ENCODE measurements at places on chromosomes 13 and 19.

GRCh38 chr13:69389899-69390298 lies 717.7 kb upstream of the ATXN8OS start:
- DNase-seq = no peak

- DNase-seq = no peak
Measured at GRCh38 chr19:45905011-45905410, 2.6 kb upstream of the MYPOP start.

GRCh38 chr13:107580741-107581412 lies 634.5 kb downstream of the LIG4 start:
- no peak for DNase-seq

- DNase-seq = no peak
Measured at GRCh38 chr13:98875146-98875729, 102.6 kb downstream of the DOCK9 start.

DNA sequence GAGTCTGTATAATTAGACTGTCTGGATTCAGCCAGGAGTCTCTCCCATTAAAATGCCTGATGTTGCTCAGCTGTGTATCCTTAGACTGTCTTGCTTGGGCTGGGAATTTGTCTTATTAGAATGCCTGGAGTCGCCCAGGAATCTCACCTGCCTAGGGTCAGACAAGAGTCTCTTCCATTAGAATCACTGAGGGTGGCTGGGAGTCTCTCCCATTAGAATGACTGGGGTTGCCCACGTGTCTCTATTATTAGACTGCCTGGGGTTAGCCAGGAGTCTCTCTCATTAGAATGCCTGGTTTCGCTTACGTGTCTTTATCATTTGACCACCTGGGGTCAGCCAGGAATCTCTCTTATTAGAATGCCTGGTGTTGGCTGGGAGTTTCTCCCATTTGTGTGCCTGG lies 1450.0 kb downstream of the UQCRFS1 start:
- no peak for DNase-seq

DNA sequence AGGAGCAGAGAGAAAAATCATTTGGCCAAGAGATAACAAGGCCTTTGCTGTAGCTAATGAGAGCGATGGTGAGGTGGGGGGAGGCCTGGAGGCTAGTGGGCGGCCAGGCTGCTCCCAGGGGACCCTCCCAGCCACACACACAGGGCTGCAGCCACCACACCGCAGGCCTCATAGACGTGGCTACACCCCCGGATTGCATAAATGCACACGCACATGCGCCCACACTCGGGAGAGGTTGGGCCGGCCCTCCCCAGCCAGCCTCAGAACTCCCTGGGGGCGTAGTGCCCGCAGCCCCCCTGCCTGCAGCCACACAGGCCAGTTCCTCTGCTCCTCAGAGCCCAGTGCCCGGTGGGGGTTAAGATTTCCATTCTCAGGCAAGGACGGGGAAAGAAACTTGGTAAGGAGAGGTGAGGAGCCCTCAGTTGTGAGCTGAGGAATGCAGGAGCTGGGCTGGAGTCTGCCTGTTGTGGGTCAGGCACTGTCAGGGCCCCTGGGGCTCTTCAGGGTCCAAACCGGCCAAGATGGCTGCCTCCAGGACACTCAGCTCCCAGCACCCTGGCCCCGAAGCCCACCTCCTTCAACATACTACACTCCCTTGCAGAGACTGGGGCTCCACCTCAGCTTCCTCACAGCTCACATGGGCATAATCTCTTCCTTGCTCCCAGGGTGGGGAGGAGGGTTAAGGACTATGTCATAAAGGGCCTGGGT lies 8.0 kb downstream of the PTH2 start:
- DNase-seq = no peak

GRCh38 chr13:49436890-49437289 lies 7.0 kb downstream of the CAB39L start:
- no peak for DNase-seq

DNA sequence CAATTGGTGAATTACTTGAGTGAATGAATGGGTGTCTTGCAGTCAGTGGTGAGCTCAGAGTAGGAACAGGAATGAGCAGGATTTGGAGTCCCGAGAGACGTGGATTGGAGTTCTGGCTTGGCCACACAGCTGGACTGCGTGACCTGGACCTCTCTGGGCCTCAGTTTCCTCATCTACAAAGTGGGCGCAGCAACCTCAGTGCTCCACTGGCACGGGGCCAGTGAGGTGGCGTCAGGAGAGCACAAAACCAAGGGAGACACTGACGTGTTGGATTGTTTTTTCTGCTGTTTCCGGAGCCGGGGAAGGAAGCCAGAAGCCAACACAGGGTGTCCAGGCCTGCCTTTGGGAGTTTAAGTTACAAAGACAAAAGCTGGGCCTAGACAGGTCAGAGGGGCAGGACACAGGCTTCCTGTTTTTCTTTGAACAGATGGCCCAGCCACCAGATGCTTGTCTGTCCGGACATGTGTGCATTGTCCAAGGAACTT lies 6.5 kb upstream of the DOCK6 start:
- DNase-seq = no peak

GRCh38 chr13:36353001-36353400 lies 6.8 kb upstream of the SPART start:
- DNase-seq = no peak

DNA sequence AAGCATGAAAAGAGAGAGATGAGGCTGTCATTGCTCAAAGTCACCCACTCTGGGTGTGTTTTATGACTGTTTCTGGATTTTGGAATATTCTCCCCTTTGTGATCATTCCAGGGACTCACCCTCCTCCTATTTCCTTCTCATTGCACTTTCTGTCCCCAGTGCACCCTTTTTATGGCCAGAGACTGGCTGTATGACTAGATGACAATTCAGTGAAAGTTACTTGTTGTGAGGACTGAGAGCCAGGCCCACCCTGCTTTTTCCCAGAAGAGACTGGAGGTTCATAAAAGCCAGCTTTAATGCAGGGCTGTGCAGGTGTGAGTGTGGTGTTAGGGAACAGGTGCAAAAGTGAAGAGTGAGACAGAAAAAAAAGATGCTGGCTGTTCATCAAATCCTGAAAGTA lies 17.3 kb downstream of the CEACAM7 start:
- DNase-seq = no peak

GRCh38 chr13:90622541-90622940 lies 724.9 kb upstream of the MIR17HG start:
- DNase-seq = no peak
